Activated CD4-positive, alpha-beta T cell treated with anti-CD3 and anti-CD28 coated beads, Interleukin-2, amount 10 ng/mL, durations not matched to agents 7 days and 5 days (primary cell): ENCODE measurements at places on chromosomes 16 and 17. TPM values are rescaled to one million over a fixed set of nuclear protein-coding genes. Genes with fewer than 3 reads are reported as not detected.

DNA sequence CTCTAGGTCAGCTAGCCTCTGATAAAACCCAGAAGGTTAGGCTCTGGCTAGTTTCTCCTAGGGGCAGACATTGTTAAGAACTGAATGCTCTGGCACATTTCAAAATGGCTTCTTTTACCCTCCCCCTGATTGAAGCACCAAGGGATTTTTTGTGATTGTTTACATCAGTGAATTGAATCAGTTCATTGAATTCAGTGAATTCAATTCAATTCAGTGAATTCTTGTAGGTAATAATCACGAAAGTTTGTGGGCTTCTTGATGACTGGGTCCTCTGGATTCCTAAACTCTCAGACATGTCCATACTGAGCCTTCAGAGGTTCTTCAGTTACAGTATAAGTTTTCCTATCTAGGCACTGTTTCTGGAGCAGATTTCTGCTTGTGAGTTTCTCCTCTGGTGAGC, 135.2 kb upstream of the ELAC2 start:
- DNase-seq, result no peak

GRCh38 chr17:77475016-77475976, 334.5 kb downstream of the SEC14L1 start:
- DNase-seq, result peak; percentile 56

- DNase-seq, result no peak
These were observed 531.4 kb downstream of the CDH11 start for GRCh38 chr16:64590513-64590912.

- DNase-seq, result no peak
These were observed 5.5 kb downstream of the C1QTNF1 start for GRCh38 chr17:79029327-79030009.

GRCh38 chr17:81491761-81492160, 20.8 kb downstream of the ACTG1 start:
- DNase-seq, result no peak

DNA sequence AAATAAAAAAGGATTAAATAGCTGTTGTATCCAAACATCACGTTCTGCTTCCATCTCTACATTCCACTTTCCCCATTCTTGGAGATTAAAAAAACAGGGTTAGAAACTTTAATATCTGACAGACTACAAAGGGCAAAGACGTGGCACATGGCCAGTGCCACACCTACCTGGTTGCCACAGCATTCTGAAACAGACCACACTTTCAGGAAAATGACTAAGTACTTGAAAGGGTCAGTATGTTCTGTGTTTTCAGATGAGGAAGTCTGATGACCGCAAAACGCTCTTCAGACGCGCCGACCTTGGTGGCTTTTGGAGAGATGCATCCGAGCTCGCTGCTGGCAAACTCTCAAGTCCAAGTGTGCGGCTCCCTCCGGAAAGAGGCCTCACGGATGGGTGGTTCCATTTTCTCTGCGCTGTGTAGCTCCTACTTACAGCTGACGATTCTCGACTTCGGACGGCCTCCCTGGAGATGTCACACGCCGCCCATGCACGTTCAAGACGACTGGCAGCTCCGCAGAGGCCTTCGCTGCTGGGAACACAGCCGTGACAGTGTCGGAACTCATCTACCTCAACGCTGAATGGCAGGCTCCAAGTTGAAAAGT, 15.5 kb downstream of the MAP1LC3B start:
- DNase-seq, result no peak

DNA sequence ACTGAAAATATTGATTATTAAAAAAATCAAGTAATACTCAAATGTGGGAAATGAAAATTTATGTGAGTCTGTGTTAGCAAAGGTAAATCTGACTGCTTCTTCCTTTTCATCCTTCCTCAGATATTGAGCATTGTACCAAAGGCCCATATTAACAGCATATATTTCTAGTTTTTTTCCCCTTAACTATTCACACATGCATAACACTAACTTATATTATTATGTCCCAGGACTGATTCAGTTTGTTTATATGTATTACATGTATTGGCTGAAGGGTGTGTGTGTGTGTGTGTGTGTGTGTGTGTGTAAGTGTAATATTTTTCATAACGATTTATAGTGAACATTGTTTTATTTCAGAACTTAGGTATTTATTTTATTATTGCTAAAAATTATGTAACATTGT, 74.2 kb downstream of the BCAS3 start:
- no peak for DNase-seq

DNA sequence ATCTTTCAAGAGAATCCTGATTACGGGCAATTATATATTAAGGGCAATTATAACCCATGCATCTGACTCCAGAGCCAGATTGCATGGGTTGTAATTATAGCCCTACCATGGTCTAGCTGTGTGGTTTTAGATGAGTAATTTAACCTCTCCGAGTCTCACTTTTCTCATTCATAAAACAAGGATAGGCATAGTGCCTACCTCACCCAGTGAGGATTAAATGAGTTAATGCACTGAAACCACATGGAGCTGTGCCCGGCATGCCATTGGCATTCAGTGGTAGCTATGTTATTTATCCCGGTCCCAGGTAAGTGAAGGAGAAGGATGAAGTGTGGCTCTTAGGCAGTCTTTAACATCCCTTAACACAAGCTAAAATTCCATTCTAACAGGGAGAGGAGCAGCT, 6.3 kb downstream of the SNX20 start:
- no peak for DNase-seq

DNA sequence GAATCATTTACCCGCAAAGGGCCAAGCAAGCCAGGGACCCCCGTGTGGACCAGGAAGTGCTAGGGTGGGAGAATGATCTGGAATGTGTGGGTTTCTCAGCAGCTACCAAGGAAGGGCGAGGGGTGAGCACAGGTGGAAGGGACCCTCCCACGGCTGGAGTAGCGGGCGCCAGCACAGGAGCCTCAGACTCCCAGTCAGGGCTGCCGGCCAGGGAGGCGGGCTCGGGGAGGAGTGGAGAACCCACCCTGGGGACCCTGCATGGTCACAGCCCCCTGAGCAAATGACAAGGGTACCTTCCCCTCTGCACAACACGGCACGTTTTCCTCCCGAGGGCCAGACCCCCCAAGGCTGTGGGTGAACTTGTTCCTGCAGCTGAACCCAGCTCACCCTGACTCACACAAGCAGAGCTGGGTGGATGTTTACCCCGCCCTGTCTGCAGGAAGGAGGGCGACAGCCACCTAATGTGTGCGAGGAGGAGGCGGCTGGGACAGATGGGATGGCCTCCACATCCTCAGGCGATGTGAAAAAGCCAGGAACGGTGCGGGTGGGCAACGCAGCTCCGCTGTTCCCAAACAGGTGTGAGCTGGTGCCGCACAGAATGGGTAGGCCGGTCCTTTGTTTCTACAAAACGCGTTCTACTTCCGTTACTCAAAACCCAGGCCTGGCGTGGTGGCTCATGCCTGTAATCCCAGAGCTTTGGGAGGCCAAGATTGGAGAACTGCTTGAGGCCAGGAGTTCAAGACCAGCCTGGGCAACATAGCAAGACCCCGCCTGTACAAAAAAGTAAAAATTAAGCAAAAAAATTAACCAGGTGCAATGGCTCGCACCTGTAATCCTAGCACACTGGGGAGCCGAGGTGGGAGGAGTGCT, 6.2 kb downstream of the ECI1 start:
- DNase-seq, result no peak

DNA sequence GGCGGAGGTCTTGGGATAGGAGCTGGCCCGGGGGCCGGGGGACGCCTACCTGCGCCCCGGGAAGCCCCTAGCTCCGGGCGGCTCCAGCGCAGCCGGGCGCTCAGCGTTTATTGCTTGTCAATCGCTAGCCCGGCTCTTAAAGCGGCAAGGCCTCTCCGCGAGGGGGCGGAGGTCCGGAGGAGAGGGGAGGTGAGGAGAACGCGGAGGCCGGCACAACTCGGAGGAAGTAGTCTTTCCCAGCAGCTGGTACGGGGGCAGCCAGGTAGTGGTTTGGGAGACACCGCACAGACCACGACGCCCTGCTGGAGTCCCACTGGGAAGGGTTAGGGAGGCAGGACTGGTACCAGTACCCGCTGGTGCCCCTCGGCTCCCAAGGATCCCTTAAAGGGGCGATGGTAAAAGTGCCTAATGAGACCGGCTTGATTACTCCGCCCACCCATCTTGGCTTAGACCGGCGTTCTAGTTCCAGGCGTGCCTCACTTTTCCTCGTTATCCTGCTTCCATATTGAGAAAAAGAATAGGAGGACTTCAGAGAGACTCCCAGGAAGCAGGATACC, at the start of gene MPP2:
TSS of gene MPP2 (minus strand) at position 112 of the 557 bp plus-strand sequence. CDS start 3,076 bp downstream, outside the sequence.
- peak; percentile 42 for DNase-seq

DNA sequence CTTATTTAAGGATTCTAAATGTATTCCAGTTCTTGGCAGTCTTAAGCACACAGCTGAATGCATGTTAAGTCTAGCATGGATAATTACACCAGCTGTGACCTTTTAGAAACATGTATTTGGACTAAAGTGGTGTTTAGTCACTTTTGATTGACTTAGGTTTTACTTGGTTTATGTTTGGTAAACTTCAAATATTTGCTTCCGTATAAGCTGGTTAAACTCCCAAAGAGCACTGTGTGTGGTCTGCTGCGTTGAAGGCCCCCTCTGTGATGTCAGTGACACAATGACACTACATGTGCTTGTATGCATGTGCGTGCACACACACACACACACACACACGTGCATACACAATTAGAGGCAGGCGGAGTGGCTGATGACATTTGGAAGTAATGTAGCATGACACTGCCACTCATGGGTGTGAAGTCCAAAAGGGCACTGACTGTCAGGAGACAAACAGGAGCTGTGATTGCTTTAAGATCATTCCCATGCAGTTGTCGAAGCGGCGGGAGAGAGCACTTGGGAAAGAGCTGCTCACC, 156.1 kb upstream of the CDH13 start:
- no peak for DNase-seq

GRCh38 chr17:31491376-31492131, 100.1 kb downstream of the RAB11FIP4 start:
- no peak for DNase-seq

DNA sequence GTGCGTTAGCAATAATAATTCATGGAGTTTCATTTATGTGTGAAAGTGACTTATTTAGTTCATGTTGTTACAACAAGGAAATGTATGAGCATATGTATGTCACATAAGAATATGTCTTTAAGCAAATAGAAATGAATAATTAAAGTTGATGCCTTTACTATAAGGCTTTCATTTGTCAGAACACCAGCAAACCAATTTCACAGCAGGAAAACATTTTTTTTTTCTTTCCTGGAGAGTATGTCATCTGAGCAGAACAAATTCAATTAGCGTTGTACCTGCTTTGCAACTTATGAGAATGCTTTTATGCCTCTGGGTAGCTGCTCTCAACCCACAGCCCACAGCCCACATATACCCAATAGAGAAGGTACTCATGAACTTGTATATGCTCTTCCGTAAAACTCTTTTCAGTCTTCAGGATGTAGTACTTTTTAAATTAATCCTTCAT, 26.3 kb upstream of the APOH start:
- peak; percentile 29 for DNase-seq

- DNase-seq, result no peak
These were observed 14.1 kb downstream of the HS3ST6 start for GRCh38 chr16:1903845-1904840.

GRCh38 chr17:28744104-28744971, 527 bp downstream of the TRAF4 start:
- peak; percentile 71 for DNase-seq

Gene ITGB4
- 0.96 TPM for total RNA-seq

Gene MYL11
- not detected for total RNA-seq

Gene DNAAF8
- total RNA-seq, result 0.21 TPM

Gene OGFOD3
- 23.8 TPM for total RNA-seq

Gene SLC35G3
- total RNA-seq, result not detected

Gene CA7
- not detected for total RNA-seq
